Endothelial cell (in vitro differentiated cells): ENCODE measurements at places on chromosomes 7 and 10. TPM values are rescaled to one million over a fixed set of nuclear protein-coding genes. Genes with fewer than 3 reads are reported as not detected.
A peak's percentile ranks its signal among the peaks of the same experiment; 100 is the strongest.

The ITPRIP gene
- 16.3 TPM for total RNA-seq

The C10orf67 gene
- not detected for total RNA-seq

DNA sequence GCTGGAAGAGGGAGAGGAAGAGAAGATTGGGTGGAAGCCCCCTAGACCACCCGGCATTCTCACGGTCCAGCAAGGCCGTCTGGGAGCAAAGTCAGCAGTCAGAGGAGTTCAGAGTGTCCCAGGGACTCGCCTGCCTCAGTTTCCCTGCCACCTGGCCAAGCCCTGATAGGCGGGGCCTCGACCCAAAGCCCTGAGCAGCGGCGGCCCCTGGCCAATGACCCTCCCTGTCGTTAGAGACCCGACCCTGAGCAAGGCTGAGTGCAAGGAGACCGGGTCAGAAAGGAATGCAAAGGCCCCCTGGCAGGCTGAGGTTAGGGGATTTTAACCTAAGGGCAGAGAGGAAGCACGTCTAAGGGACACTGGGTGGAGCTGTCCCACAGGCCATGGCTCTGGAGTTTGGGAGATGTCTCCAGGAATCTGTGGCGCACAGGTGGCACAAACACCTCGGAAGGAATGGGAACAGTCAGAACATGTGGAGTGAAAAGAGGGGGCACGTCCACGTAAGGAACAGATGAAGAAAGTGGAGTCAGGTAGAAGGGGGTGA is 196.8 kb upstream of the PDE1C start:
- no peak overlapping the region for H3K27ac ChIP-seq
- no peaks in the 10 kb centered on the region for H3K36me3 ChIP-seq
- no peak for DNase-seq
- no peak overlapping the region for H3K4me3 ChIP-seq
- no peaks in the 10 kb centered on the region for H3K27me3 ChIP-seq

GRCh38 chr7:30213637-30214036 is 70.8 kb upstream of the ZNRF2 start:
- DNase-seq, result no peak
- no peaks in the 10 kb centered on the region for H3K36me3 ChIP-seq
- H3K27ac ChIP-seq, result no peak overlapping the region
- H3K4me1 ChIP-seq, result peaks cover 11% of the 10 kb centered on the region

DNA sequence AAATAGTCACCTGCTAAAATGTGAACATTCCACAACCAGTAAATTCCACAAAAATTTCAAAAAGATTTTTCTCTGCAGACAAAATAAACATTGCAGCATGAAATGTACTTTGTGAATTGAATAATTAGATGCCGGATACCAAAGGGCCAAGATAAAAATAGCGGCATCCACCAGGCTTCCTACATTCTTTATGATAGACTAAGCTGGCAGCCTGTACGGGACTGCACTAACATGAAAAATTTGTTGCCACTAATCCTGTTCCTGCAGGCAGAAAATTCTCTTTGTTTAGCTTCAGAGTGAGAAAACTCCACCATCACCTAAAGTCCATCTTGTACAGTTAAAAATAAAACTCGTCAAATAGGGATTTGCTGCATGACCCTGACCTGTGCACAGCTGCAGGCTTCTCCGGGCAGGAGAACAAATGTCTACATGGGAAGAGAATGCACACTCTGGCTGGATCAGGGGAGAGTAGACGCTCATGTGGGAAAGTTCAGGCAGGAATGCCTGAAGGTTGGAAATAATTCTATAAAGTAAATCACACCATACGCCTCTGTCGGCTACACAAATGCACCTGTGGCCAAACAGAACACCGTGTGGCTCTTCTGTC is 15.6 kb upstream of the ADO start:
- peaks cover 13% of the 10 kb centered on the region for H3K36me3 ChIP-seq
- H3K4me3 ChIP-seq, result no peak overlapping the region
- no peak for DNase-seq

- H3K36me3 ChIP-seq, result peaks cover 4% of the 10 kb centered on the region
- peaks cover 49% of the 10 kb centered on the region for H3K4me1 ChIP-seq
- no peak overlapping the region for H3K27ac ChIP-seq
- DNase-seq, result no peak
- H3K27me3 ChIP-seq, result no peaks in the 10 kb centered on the region
Observed at GRCh38 chr7:107063245-107064120, 19.0 kb downstream of the PRKAR2B start.

DNA sequence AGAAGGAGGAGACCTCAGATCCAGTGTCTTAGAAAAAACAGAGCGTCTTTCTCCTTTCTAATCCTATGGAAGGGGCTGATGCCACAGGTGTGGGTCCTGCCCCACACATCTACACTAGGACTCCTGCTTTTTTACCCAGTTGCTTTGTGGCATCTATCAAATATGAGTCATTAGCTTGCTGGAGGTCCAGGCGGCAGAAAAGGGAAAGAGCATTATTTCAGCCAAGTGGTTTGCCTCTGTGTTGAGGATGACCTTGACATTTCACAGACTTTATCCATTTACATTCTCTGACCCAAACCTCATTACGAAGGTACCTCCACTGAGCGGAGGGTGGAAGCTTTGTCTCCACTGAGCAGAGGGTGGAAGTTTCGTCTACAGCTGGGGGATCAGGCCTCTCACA is 308.4 kb upstream of the KLF6 start:
- H3K27me3 ChIP-seq, result no peaks in the 10 kb centered on the region
- no peak overlapping the region for H3K27ac ChIP-seq
- no peak overlapping the region for H3K4me3 ChIP-seq
- no peak for DNase-seq

DNA sequence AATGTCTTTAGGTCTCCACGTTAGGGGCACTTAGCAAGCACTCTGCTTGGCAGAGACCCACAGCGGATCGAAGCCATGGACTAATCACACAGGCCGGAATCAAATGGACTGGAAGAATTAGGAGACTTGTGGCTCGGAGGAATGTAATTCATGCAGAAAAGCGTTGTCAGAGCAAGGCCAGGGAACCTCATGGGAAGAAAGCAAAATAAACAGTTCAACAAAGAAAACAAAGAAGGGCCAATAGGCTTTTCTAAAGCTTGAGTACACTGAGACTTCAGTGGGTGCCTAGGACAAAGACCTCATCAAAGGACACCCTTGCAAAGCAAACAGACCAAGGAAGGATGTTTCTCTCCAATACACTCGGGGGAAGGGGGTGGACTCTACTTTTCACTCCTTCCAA is 171.1 kb downstream of the GLI3 start:
- no peak for DNase-seq
- H3K4me1 ChIP-seq, result peaks cover 35% of the 10 kb centered on the region
- no peaks in the 10 kb centered on the region for H3K36me3 ChIP-seq
- H3K4me3 ChIP-seq, result no peak overlapping the region
- H3K27me3 ChIP-seq, result peaks cover 4% of the 10 kb centered on the region

- peaks cover 3% of the 10 kb centered on the region for H3K27me3 ChIP-seq
- DNase-seq, result no peak
- no peaks in the 10 kb centered on the region for H3K4me1 ChIP-seq
- H3K27ac ChIP-seq, result no peak overlapping the region
- no peak overlapping the region for H3K4me3 ChIP-seq
Observed at GRCh38 chr7:137418841-137419240, 75.3 kb upstream of the PTN start.

DNA sequence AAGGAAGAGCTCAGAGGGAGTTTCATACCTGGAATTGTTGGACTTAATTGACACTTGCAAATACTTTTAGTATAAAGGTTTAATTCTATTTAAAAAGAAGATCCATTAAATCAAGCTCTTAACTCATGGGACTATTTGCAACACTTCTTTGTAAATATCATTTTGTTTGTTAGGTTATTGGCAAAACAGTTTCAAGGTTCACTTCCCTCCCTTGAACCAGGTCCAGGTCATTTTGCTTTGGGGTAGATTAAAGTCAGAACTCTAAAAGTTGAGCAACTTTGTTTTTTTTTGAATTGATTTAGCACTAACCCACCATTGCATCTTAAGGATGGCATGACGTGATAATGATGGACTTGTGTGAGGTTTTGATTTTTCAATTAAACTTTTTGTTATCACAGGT is 45.9 kb downstream of the ZRANB1 start:
- H3K4me1 ChIP-seq, result peaks cover 13% of the 10 kb centered on the region
- H3K36me3 ChIP-seq, result peaks cover 42% of the 10 kb centered on the region
- no peak overlapping the region for H3K4me3 ChIP-seq
- H3K27ac ChIP-seq, result no peak overlapping the region
- H3K27me3 ChIP-seq, result peaks cover 28% of the 10 kb centered on the region
- no peak for DNase-seq

DNA sequence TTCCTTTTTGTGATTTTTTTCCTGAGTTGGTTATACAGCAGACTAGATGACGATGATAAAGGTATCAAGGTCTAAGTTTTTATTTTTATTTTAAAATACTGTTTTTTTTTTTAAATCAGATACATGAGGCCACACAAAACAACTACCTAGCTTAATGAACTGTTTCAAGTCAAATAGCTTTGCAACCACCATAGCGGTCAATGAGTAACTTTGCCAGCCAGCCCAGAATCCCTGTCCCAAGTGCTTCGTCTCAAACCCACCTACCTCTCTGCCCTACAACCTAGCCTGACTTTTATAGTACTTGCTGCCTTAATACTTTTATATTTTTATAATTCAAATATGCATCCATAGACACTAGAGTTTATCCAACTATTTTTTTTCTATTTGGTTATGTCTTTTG is 676.5 kb downstream of the NRG3 start:
- no peaks in the 10 kb centered on the region for H3K4me1 ChIP-seq
- H3K36me3 ChIP-seq, result no peaks in the 10 kb centered on the region
- no peaks in the 10 kb centered on the region for H3K27me3 ChIP-seq
- no peak for DNase-seq
- H3K4me3 ChIP-seq, result no peak overlapping the region
- no peak overlapping the region for H3K27ac ChIP-seq

DNA sequence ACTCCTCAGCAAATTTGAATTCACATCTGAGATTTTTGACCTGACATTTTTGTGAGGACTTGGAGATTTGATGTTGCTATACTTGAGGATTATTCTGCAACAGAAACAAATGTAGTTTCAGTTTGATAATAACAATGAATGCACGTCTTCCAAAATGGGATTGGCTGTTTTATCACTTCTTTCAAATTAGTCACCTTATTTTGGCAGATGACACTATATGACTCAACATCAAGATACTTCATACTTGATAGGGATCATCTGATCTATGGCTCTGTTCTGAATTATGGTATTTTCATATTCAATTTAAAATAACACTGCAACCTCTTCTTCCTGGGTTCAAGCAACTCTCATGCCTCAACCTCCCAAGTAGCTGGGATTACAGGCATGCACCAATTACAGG is 24.2 kb downstream of the ARL5B start:
- no peak for DNase-seq
- H3K27ac ChIP-seq, result no peak overlapping the region
- no peaks in the 10 kb centered on the region for H3K36me3 ChIP-seq
- H3K4me1 ChIP-seq, result no peaks in the 10 kb centered on the region
- H3K27me3 ChIP-seq, result no peaks in the 10 kb centered on the region

GRCh38 chr7:120186688-120187087 is 86.3 kb upstream of the KCND2 start:
- H3K36me3 ChIP-seq, result no peaks in the 10 kb centered on the region
- H3K4me3 ChIP-seq, result no peak overlapping the region
- DNase-seq, result no peak
- no peak overlapping the region for H3K27ac ChIP-seq

- H3K4me3 ChIP-seq, result no peak overlapping the region
- H3K27me3 ChIP-seq, result no peaks in the 10 kb centered on the region
- peak overlapping the region; percentile 19 for H3K27ac ChIP-seq
- H3K4me1 ChIP-seq, result peaks cover 9% of the 10 kb centered on the region
Observed at GRCh38 chr10:33010132-33011037, 52.4 kb upstream of the ITGB1 start.
